ENCODE measurements at places on chromosomes 1 and 21.

- DNase-seq = no peak
Observed at GRCh38 chr1:54973205-54973921, 7.1 kb upstream of the TMEM61 start.

GRCh38 chr1:113917400-113918082 lies 11.6 kb upstream of the HIPK1 start:
- no peak for DNase-seq

DNA sequence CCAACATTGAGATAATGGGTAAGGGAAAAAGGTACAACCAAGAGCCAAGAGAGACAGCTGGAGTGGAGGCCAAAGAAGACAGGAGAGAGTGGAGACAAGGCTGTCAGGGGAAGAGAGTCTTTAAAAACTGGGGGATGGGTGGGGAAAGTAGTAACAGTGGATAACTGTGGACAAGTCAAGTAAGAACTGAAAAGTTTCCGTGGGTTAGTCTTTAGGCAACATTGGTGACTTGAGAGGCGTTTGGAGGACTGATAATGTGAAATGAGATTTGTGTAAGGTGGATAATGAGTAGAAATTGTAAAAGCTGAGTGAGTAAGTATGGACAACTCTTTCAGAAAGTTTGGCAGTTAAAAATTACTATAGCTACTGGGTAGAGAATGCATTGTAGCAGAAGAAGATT lies 10.4 kb downstream of the PPP2R5A start:
- no peak for DNase-seq

DNA sequence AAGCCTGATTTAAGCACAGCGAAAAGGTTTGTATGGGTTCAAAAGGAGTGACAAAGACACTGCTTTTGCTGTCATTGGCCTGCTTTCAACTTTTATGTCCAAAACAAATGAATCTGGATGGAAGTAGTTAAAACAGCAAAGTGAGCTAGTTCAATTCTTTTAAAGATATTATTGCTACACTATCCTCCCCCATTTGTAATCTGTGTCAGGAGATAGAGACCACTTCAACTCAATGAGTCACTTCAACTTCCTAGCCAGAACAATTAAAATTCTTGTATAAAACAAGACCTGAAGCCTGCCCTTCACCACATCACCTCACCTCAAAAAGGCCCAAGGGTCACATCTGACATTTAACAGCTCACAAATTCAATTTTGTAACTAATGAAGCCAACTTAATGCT lies 364.1 kb upstream of the LYPLAL1 start:
- no peak for DNase-seq

DNA sequence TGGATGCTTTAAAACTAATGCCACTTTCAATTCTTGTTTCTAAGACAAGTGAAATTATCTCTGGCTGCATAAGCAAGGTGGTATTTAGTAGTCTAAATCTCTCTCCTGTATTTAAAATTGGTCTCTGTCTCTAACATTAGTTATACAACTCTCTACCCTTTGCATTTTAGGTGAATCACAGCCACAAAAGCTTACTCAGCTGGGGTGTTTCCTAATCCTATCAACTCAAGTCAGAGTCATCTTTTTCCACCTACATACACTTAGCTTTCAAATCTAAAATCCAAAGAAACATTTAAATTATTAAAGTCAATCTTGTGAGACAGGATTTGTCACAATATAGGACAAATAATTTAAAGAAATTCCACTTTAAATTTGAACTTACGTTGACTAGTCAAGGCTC lies 255.1 kb upstream of the CXADR start:
- DNase-seq = no peak

Measured in stimulated activated CD8-positive, alpha-beta memory T cell treated with anti-CD3 and anti-CD28 coated beads, Interleukin-2, amount 100 ng/mL, for 1 hour (primary cell).